ENCODE measurements at places on chromosomes 2 and 18. TPM values are rescaled to one million over a fixed set of nuclear protein-coding genes. Genes with fewer than 3 reads are reported as not detected.

Gene CCDC85A
- 0.40 TPM for total RNA-seq

- no peak for DNase-seq
Observed at GRCh38 chr18:74331404-74331803, 15.8 kb downstream of the C18orf63 start.

Gene GALNT13
- 0.40 TPM for total RNA-seq

DNA sequence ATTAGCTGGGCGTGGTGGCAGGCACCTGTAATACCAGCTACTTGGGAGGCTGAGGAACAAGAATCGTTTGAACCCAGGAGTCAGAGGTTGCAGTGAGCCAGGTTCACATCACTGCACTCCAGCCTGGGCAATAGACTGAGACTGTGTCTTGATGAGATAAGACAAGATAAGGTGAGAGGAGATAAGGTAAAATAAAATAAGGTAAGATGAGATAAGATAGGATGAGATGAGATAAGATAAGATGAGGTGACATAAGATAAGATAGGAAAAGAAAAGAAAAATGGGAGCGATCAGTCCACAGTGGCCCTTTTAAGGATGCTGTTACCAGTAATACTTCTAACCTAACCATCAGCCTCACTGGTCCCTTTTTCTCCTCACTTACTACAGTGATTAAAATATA, 134.3 kb upstream of the UNC80 start:
- no peak for DNase-seq

Measured in colonic mucosa (tissue), 4 donors.